Stimulated activated CD8-positive, alpha-beta memory T cell treated with anti-CD3 and anti-CD28 coated beads, Interleukin-4, amount 100 ng/mL, for 4 hours (primary cell): ENCODE measurements at places on chromosomes 3 and 15.

DNA sequence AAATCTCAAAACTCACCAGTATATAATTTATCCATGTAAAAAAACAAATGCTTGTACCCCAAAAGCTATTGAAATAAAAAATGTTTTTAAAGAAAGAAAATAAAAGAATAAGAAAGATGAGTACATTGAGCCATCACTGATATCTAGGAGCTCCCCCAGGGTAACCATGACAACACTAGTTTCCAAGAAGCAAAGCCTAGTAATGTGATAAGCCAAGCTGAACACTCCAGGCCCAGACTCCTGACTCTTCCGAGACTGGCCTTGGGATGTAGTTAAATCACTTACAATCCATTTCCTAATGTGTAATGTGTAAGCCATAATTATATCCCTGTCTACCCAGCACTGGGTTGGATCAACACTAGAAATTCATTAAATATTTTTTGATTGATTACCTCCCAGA, 21.1 kb upstream of the ATP8B4 start:
- no peak for DNase-seq

- DNase-seq: no peak
Observed at GRCh38 chr3:64617610-64618009, 70.2 kb downstream of the ADAMTS9 start.

DNA sequence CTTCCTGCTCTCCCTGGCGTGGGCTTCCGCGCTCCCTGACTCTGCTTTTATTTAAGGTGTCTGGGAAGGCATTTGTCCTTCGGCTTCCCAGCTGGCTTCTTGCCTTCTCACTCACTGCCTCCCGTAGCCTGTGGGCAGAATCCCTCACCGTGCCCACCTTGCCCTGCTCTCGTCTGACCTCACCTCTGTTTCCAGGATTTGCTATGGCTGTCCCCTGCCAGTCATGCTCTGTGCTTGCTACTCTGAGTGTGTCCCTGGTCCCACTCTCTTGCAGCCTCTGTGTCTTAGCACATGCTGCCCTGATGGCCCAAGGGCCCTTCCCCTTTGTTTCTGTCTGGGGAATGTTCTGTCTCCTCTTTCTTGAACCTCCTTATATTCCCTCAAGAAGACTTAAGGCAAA, 26.2 kb downstream of the LPP start:
- no peak for DNase-seq

DNA sequence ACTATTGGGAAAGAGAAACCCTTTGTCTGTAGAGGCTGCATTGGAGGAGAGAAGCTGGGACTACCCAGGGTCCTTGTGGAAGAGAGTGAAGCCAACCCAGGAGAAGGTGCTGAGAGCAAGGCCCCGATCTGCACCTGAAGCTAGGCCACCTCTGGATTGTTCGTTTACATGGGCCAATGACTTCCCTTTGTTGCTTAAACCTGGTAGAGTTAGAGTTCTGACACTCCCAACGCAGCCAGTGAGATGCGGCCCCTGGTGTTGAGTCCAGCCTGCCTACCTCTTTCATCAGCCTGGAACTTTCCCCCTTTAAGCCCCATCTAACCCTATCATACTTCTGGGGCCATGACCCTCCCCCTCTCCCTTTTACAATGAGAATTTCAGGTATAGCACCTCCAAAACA, 30.8 kb downstream of the CCDC13 start:
- no peak for DNase-seq

- no peak for DNase-seq
Observed at GRCh38 chr15:41945221-41945620, 27.1 kb downstream of the EHD4 start.

DNA sequence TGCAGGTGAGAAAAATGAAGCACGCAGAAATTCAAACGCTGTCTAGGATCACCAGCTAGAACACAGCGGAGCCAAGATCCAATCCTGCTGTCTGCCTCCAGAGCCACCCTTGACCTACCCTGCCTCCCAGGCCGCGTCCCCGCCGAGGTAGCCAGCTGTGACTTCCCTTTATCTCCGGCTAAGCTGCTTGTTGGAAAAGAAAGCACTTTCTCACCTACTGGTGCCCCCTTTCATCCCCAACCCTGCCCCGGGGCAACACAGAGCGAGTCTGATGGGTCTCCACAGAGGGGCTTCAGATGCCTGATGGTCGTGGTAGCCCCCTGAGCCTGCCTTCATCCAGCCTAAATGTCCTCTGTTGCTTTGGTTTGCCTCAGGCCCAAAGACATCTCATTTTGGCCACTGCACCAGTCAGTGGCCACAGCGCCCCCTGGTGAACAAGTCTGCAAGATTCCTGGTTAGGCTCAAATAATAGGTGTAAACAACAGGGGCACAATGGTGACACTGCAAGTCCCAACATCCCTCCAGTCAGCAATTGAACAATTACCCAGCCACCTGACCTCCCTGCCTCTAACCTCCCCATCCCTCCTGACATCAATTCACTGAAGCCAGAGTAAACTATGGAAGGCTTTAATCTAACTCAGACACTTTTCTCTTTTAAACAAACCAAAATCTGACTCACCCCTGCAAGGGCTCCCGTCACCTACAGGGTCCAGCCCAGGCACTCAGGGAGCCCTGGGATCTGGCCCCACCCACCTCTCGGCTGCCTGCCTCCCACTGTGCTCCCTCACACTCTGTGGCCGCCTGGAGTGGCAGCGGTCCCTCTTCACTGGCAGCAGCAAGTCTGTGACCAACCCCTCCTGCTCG, 27.3 kb upstream of the BCL2L10 start:
- DNase-seq: peak; percentile 27

DNA sequence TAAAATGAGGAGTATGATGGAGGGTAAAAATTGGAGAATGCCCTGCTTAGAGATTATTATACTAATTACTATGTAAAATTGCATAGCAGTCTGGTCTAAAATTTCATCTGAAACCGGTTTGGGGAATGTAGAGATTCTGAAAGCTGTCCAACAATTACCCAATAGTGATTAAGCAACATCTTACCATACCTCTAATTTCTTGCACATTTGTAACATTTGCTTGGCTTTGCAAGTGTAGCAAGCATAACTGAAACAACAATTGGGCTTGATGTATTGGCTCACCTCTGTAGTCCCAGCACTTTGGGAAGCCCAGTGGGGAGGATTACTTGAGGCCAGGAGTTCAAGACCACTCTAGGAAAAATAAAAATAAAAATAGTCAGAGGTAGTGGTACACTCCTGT, 17.4 kb downstream of the AADACL2 start:
- DNase-seq: no peak

- no peak for DNase-seq
Observed at GRCh38 chr3:149586871-149587270, 71.0 kb downstream of the WWTR1 start.

DNA sequence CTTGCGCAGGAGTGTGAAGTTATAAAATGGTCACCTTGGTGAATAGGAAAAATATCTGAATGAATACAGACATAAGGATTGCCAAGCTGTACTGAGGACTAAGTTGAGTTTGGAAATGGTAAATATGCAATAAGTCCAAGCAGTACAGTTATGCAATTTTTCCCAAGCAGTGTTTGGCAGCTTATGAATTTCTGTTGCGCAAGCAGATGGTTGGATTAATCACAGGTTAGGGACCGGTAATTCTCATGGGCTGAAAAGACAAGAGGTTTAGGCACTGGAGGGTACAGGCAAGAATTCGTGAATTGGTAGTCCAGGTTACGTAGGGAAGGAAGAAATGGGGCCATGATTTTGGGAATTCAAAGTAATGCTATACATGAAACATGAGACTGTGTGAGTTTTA, 210.3 kb downstream of the RAP2B start:
- no peak for DNase-seq

GRCh38 chr3:184096811-184097383, at the start of gene HTR3E:
TSS of gene HTR3E (plus strand) at chr3:184097064. CDS start at chr3:184097530, 466 bp downstream.
- DNase-seq: no peak

DNA sequence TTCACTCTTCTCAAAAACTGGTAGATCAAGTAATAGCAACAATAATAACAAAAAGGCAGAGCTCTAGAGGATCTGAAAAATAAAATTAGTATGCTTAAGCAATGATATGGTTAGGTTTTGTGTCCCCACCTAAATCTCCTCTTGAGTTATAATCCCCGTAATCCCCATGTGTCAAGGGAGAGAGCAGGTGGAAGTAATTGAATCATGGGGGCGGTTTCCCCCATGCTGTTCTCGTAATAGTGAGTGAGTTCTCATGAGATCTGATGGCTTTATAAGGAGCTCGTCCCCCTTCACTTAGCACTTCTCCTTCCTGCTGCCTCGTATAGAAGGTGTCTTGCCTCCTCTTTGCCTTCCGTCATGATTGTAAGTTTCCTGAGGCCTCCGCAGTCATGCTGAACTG, 60.2 kb upstream of the ABHD2 start:
- DNase-seq: no peak

DNA sequence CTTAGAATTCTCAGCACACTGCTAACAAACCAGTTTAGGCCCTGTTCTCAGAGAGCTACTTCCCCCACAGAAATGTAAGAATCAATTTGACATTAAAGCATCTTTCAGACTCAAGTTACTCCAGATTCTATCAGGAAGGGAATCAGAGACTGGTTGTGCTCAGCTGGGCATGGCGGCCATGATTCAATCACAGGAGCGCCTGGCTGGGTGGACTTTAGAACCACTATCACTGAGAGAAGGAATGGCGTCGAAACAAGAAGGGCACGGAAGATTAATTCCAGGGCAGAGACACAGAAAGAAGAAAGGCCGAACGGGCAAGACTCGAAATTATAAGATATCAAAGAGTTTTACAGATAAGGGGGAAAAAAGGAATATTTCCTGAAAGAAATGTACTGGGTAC, 6.2 kb downstream of the TNIK start:
- DNase-seq: no peak

DNA sequence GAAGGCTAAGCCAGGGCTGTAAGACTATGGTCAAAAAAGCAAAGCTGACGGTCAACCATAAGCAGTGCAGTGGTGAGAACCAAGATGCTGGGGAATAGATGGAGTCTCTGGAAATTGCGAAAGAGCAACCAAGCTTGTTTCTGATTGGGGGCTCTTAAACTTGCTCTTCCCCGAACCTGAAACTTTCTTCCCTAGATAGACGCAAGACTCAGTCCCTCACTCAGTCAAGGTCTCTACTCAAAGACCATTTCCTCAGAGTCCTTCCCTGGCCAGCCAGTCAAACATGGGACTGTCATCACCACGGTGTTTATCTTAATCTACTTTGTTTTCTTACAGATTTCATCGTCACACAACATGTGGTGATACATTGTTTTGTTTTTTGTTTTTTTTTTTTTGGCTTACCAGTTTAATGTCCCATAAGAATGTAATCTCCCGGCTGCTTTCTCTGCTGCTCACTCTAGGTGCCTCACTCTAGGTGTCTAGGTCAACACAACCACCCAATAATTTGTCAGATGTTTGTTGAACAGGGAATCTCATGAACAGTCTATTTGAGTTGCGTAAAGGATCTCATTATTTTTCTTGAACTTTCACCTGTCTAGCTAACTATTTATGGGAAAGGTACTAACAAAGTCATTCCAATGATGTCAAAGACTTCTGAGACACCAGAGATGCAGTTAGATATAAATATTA, 495.4 kb downstream of the FOXP1 start:
- DNase-seq: no peak

DNA sequence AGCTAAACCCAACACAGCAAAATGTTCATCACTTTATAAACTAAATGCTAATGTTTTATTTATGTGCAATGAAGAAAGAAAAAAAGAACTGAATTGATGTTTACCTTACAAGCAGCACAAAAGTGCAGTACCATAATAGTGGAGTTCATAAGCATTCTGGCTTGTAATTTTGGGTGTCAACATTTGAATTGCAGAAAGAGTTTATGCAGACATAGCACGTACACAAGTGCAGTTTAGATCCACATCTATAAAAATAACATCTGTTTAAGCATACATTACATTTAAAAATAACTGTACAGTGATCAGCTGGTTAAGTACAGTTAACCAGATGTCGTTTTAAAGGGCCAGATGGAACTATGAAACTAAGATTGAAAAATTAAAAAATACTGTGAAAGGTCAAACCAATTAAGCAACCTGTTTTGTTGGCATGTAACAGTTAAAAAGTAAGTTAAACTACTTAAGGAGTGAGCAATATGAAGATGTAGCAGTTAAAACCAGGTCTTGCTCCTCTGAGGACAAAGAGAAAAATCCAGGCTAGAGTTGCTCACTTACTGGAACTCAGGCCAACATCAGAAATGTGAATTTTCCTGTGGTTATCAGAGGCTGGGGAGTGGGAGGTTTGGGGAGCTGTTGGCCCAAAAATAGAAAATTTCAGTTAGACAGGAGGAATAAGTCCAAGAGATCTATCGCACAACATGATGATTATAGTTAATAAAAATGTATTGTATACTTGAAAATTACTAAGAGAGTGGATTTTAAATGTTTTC, 204.9 kb upstream of the MDFIC2 start:
- no peak for DNase-seq

GRCh38 chr3:64728994-64729393, 41.2 kb upstream of the ADAMTS9 start:
- DNase-seq: no peak

DNA sequence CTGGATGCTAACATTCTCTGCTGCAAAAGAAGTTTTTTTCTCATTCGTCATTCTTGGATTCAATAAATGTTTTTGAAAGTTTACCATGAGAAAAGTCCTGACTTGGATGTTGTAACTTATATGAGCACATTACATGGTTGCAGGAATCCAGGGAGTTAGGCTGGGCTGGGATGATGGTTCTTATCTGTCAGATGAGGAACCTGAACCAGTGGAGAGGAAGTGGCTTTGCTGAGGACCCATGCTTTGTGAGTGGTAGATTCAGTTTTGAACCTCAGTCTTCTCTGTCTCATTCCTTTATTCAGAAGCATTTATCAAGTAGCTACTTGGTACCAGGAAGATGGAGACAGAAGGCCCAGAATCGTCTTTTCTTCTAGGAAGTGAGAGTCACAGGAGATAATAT, 3.7 kb upstream of the GASK1A start:
- DNase-seq: no peak

DNA sequence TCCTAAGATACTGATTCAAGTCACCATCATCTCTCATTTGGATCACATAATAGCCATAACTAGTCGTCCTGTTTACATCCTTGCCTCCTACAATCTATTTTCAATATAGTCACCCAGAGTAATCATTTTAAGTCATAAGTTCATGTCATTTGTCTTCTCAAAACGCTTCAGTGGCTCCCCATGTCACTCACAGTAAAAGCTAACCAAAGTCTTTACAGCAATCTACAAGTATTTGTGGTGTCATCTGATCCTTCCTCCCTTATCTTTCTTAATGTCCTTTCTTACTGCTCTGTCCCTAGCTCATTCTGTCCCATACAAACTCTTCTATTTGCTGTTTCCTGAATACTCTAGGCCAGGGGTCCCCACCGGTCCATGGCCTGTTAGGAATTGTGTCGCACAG, 28.8 kb downstream of the GBE1 start:
- DNase-seq: no peak

DNA sequence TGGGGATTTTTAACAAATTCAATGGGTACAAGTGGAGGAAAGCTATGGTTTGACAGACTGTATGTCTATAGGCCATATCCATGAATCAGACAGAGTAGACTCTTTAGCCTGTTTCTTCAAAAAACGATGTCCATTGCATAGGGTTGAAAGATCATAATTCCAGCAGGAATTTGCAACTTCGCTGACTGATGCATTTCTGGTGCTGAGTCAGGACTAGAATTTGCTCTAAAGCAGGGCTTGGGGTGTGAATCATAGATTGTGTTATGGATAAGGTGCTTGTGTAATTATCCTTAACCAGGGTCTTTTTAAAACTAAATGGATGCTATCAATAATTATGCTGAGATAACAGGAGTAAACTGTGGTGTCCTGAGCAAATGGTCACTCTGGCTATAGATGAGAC, 200.4 kb upstream of the TBC1D5 start:
- no peak for DNase-seq
